GM23248 (cell line): ENCODE measurements at places on chromosomes 11 and 22. TPM values are rescaled to one million over a fixed set of nuclear protein-coding genes. Genes with fewer than 3 reads are reported as not detected.

GRCh38 chr11:103892603-103893002, 143.8 kb upstream of the DDI1 start:
- peak; percentile 80 for DNase-seq

GGTLC3 gene
- total RNA-seq = not detected in 2 replicates

C11orf42 gene
- not detected in 2 replicates for total RNA-seq

FLRT1 gene
- 0.22 TPM in 1 of 2 replicates, not detected in the other for total RNA-seq

GRCh38 chr11:30635401-30635989, 49.3 kb upstream of the MPPED2 start:
- no peak for DNase-seq

GRCh38 chr11:121089566-121089965, 11.5 kb upstream of the TECTA start:
- DNase-seq = no peak

OR52I2 gene
- total RNA-seq = not detected in 2 replicates

DNA sequence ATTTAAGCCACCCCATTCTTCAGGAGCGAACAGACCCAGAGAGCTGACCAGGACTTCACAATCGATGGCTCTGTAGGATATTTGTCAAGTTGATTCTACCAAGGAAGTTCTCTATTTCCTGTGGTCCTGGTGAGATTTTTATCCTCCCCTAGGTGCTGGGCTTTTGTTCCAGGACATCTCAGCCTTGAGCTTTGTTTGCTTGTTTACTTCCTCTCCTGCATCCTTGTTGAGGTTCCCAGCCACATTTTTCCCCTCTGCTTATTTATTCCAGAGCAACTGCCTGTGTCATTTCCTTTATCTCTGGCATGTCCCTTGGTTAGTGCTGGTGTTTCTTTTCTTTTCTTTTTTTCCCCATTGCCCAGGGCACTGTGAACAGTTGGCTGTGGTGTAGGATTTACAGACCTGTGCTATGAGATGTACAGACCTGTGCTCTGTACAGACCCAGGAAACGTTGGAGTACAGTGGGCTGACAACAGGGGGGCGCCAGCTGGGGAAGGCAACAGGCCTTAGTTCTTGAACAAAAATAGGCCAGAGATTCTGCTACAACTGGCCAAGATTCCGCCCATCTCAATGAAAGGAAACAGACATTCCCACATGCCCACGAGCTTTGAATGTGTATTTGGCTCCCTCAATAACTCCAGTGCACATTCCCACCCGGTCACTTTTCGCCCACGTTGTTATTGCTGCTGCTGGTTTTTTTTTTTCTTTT, 235.9 kb upstream of the DDI1 start:
- DNase-seq = peak; percentile 35

DNA sequence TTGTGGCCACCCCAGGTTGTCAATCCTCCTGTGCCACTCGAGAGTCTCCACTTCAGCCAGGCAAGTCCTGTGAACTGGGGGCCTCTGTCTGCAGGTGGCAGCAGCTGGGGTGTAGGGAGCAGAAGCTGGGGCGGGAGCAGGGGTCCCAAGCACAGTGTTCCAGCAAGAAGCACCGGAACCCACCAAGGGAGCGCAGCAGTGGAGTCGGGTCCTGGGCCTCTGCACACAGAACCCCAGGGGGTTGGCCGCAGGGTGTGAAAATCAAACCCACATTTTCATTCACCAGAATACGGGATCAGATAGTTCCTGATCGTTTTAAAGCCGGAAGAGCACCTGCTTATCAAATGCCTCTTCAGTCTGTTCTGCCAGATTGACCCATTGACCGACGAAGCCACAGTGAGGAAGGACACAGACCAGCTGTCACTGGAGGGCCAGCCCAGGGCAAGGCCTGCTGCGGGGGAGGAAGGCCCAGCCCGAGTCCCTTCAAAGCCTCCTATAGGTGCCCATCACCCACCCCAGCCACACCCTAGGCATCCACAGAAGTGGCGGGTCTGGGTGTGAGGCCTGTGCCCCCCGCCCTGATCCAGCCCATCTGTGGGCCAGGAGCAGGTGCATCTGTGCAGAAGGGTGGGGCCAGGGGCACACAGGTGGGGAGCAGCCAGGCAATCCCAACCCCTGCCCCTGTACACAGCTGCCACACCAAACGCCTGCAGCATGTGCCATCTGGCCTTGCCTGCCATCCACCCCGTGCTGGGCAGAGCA, 34.1 kb downstream of the RSPH14 start:
- DNase-seq = no peak

DNA sequence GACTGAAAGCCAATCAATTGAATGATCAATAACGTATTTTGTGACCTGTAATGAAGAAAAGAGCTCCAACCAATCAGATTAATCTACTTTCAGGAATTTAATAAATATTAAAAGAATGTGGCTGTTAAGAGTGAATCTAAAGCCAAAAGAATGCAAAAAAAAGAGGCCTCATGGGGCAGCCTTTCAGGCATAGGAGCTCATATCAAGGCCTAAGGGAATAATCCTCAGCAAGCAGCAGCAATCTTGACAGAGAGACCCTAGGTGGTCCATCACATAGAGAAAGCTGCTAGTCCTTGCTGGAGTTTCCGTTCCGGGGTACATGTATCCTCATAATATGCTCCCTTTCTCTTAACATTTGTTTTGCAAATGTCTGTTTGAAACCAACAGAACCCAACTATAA, 313.1 kb upstream of the PITPNB start:
- no peak for DNase-seq

DNA sequence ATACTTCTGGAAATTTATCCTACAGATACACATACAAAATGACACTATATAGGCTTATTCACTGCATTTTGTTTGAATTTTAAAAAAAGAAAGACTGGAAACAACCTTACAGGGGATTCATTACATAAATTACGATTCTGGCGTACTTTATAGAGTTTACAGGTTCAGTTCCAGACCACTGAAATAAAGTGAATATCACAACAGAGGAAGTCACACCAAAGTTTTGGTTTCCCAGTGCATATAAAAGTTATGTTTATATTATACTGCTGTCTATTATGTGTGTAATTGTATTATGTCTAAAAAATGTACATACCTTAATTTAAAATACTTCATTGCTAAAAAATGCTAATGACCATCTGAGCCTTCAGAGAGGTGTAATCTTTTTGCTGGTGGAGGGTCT, 62.0 kb downstream of the EMSY start:
- DNase-seq = no peak

GRCh38 chr11:68498321-68498720, 37.8 kb downstream of the PPP6R3 start:
- no peak for DNase-seq

DNA sequence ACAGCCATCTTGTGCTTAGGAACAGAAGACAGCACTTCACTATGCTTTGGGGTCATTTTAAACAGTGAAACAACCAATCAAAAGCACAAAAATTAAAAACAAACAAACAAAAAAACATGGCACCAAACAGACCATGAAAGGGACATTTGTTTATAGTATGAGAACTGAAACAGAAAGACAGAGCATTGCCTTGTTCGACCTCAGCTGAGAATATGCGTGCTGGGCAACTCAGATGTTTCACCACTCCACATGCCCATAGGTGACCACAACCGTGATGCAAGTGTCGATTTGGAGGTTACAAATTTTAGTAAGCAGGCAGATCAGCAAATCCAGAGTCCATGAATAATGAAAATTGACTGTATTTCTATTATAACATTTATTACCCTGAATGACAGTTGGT, 30.0 kb downstream of the NNMT start:
- DNase-seq = no peak

SPI1 gene
- total RNA-seq = not detected in 2 replicates

FAM118A gene
- 5.2 and 11.1 TPM in 2 replicates for total RNA-seq

DNA sequence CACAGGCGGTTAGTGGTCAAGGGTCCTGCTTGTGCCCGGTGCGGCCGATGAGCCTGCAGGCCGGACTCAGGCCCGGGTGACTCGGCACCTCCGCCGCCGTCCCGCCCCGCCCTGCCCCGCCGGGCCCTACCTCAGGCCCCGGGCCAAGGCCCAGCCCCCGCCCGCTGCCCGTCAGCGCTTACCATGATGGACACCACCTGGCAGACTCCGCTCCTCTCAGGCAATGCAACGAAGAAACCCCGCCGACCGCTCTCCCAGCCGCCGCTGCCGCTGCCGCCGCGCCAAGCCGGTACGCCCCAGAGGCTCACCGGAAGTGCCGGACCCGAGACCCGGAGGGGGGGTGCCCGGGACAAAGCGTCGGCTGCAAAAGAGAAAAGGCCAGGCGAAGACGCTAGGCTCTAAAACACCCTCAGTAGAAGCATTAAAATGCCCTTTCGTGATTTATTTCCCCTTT, at the start of gene UFD1:
Gene UFD1, minus strand, starts transcription at position 293 of the 454 bp plus-strand sequence. Its CDS starts 108 bp downstream, at position 185.
- peak; percentile 88 for DNase-seq

GRCh38 chr11:73414977-73415651, 38.9 kb downstream of the RELT start:
- DNase-seq = peak; percentile 90

GRCh38 chr11:31422703-31423102, 53.0 kb downstream of the DNAJC24 start:
- DNase-seq = no peak

SCARF2 gene
- 45.6 and 46.9 TPM in 2 replicates for total RNA-seq

DNA sequence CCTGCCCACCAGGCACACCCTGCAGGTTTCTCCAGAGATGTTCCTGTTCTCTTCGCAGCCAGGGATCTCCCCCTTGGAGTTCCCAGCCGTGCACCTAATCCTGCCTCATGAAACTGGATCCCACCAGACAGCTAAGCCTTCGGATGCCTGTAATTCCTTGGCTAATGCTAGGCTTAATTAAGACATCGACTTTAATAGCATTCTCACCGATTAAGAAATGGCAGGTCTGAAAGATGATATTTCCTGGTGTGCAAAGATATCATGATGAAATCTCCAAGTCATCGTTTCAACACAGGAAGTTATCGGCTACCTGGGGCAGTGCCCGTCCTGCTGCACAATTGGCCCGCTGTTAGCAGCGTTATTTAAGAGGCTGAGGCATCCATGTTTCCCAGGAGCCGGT, 41.5 kb upstream of the CCND1 start:
- peak; percentile 26 for DNase-seq

OR52N4 gene
- 0.43 TPM in 1 of 2 replicates, not detected in the other for total RNA-seq

- no peak for DNase-seq
Observed at GRCh38 chr11:2451336-2451735, 6.5 kb downstream of the KCNQ1 start.

CHRDL2 gene
- not detected in 2 replicates for total RNA-seq

OR10G8 gene
- total RNA-seq = not detected in 2 replicates

GRCh38 chr11:65003282-65003681, 6.5 kb upstream of the BATF2 start:
- peak; percentile 65 for DNase-seq

MOGAT2 gene
- total RNA-seq = not detected in 2 replicates

GRCh38 chr11:131602431-131602830, 232.0 kb downstream of the NTM start:
- DNase-seq = peak; percentile 43

OR5I1 gene
- not detected in 2 replicates for total RNA-seq

DNA sequence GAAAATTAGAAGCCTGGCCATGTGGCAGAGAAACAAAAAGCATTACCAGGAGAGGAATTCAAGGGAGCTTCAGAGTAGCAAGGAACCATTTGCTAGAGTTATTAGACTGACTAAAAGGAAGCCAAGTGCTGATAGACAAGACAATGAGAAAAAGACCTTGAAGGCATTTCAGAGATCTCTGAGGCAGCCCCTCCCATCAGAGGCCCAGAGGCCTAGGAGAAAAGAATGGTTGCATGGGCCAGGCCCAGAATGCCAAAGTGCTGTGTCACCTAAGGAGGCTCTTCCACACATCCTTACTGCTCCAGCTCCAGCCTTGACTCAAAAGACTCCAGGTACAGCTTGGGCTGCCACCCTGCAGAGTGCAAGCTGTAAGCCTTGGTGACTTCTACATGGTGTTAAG, 61.8 kb upstream of the POU2AF2 start:
- DNase-seq = peak; percentile 67

LRP4 gene
- 2.0 and 2.9 TPM in 2 replicates for total RNA-seq

DNA sequence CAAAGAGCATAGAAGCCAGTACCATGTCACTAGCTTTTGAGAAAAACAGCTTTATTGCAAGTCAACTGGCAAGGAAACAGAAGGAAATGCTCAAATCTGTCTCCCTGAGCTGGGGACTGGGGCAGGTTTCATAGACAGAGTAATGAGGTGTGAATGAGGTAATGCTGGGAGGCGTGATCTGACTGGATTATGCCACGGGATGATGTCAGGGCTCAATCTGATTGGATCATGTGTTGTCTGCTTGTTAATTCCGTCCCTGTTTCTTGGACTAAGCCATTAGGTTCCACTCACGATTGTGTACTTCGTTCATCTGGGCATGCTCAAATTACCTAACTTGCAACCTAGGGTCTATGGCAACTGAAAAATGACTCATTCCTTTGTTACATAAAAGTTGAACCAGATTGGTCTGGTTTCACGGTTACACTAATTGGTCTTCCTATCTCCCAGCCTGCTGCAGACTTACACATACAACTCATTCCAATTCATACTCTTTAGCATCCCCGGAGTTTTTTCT, 20.2 kb upstream of the OR10A5 start:
- DNase-seq = no peak

GRCh38 chr22:45284705-45285262, at the start of gene UPK3A:
Gene UPK3A, plus strand, starts transcription at chr22:45284949. Its CDS starts 65 bp downstream, at chr22:45285014.
- DNase-seq = peak; percentile 28

DNA sequence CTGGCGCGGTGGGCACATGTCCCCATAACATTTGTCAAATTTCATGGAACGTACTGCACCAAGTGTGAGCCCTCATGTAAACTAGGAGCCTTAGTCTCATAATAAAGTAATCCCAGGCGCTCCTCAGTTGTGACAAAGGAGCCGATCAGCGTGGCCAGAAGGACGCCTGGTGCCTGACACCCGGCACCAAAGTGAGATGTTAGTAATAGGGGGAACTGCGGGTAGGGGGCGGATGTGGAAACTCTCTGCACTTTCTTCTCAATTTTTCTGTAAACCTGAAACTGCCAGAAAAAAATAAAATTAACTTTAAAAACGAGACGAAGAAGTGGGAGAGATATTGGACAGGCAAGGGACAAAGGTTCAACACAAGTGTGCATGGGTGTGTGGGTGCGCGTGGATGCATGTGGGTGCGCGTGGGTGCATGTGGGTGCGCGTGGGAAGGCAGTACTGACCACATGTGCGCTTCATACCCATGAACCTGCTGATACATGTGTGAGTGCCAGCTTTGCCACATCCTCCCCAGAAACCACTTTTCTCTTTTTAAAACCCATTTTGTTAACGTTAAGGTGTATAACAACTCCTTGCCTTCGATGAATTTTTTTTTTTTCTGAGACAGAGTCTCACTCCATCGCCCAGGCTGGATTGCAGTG, 55.4 kb upstream of the LINC01488 start:
- DNase-seq = no peak

MS4A4A gene
- total RNA-seq = not detected in 2 replicates

DNA sequence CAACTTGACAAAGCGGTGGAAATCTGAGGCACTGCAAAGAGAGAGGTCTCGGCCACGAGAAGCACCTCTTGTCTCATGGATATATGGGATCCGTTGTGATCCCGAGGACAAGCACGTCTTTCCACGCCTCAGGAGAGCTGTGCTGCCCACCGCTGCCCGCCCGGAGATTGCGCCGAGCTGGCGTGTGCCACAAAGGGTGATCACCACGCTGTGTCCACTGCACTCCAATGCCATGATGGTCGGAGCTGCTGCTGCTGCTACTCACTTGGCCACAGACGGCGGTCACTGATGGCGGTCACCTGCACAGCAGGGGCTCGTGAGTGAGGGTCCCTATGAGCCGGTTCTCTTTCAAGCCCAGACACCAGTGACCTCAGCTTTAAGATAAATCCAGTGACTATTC, 51.1 kb downstream of the SHANK2 start:
- no peak for DNase-seq

MUC5AC gene
- not detected in 2 replicates for total RNA-seq

ARVCF gene
- total RNA-seq = 4.0 and 7.5 TPM in 2 replicates

- peak; percentile 48 for DNase-seq
Observed at GRCh38 chr22:37242395-37242918, 1.6 kb downstream of the RAC2 start.
